ENCODE measurements at places on chromosomes 2 and 18.

- DNase-seq, result no peak
Observed at GRCh38 chr2:16650287-16651249, 15.1 kb downstream of the CYRIA start.

DNA sequence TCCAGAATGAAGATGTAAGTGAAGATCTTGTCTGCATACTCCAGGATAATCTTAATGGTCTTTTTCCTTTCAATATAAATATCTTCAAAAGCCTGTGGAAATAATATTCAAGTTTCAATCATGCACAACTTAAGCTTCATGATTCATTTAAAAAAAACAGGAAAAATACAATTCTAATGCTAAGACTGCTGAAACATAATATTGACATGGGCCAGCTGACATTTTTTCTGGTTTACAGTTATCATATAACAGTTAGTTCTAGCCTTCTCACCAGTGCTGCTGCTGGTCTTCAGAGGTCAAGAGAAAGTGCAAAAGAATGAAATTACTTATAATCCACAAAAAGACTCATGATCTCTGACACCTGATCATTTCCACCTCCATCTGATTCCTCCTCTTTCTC is 110.4 kb upstream of the SCN1A start:
- DNase-seq, result no peak

GRCh38 chr2:38122344-38122743 is 46.4 kb upstream of the CYP1B1 start:
- DNase-seq, result peak; percentile 72

GRCh38 chr2:207055257-207055656 is 110.5 kb downstream of the KLF7 start:
- DNase-seq, result no peak

GRCh38 chr2:98875081-98875728 is 60.8 kb downstream of the CRACDL start:
- no peak for DNase-seq

DNA sequence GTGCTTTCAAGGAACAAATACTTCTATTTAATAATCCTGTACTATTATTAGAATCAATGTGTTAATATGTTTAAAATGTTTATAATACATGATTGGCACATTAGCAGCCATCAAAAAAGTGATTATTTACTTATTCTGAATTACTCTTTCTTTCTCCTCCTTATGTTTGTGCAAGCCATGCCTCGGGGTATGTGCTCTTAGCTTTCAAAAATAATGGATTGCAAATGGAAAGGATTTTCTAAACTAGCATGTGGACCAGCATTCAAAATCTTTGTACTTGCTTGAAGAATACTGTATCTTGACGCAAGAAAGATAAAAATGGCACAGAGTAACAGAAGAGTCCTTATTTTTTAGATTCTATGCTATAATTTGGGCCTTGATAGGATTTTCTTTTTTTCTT is 156.5 kb downstream of the CDH7 start:
- DNase-seq, result no peak

DNA sequence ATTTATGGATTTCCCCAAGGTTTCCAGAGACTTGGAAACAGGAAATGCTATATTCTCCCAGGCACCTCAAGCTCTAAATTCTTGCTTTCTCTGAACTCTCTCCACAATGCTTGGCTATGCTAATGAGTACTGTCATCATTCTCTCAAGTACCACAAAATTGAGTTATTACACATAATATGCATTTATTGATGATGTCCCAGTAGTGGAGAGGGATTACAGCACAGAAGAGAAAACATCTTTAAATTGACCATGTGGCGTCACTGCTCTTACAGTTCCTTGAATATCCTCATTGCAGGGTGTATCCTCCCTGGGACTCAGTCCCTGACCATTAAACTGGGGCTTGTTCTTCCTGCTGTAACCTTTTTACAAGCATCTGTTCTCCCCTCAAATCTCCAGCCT is 681.1 kb upstream of the FANCL start:
- DNase-seq, result no peak

- DNase-seq, result peak; percentile 47
Observed at GRCh38 chr2:46915281-46915810, at the start of gene MCFD2. Gene MCFD2 (minus strand): TSS chr2:46915806. CDS start chr2:46909171, 6,635 bp downstream.

- DNase-seq, result peak; percentile 53
Observed at GRCh38 chr2:48189552-48190228, 283.4 kb upstream of the FBXO11 start.

GRCh38 chr2:64768491-64769005 is 114.8 kb upstream of the SERTAD2 start:
- no peak for DNase-seq

DNA sequence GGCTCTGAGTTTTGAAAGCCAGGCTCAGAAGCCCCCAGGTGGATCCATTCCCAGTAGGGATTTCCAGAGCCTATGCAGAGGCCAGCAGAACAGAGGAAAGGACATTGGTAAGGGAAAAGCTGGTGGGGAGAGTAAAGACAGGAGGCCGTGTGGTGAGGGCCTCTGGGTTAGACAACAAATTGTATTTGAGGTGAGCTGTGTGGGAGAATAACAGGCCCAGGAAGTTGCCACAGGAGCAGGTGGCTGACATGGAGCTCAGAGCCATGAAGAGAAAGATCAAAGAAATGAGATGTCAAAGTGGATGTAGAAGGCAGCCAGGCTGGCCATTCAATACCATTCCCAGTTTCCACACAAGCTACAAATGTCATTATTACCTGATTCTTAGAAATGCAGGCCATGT is 8.8 kb downstream of the BUB1 start:
- no peak for DNase-seq

- DNase-seq, result no peak
Observed at GRCh38 chr2:238509903-238510302, 83.2 kb downstream of the ASB1 start.

GRCh38 chr2:121565389-121566250 is 34.9 kb downstream of the RNU4ATAC start:
- no peak for DNase-seq
